ENCODE measurements at places on chromosomes 2 and 18.

DNA sequence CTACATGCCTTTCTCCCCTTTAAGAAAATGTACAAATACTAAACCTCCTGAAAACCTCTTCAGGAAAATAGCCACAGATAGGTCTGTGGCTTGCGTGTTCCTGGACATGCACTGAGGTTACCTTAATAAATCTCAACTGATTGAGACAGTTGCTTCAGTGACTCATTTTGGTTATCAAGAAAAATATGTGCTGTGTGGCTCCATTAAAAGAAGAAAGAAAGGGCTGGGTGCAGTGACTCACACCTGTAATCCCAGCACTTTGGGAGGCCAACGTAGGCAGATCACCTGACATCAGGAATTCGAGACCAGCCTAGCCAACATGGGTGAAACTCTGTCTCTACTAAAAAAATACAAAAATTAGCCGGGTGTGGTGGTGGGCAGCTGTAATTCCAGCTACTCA lies 27.1 kb downstream of the CREG2 start:
- no peak for DNase-seq

GRCh38 chr2:239918749-239919148 lies 106.4 kb downstream of the NDUFA10 start:
- no peak for DNase-seq

DNA sequence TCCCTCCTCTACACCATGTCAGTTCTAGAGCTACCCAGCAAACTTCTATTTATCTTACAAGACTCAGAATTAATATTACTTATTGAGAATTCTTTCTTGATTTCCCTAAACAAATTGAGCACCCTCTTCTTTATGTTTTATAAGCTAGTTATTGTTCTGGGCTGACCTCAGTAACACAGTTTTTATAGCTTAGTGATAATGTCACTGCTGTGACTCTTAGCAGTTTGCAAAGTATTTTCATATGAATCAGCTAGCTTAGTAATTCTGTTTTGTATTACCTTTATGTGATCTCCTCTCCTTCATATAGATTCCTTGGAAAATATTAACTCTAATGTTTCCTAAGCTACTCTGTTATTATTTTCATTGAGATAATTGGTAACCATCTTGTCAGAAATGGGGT lies 114.9 kb downstream of the PMS1 start:
- no peak for DNase-seq

GRCh38 chr2:1621041-1621440 lies 123.3 kb downstream of the PXDN start:
- DNase-seq, result no peak

DNA sequence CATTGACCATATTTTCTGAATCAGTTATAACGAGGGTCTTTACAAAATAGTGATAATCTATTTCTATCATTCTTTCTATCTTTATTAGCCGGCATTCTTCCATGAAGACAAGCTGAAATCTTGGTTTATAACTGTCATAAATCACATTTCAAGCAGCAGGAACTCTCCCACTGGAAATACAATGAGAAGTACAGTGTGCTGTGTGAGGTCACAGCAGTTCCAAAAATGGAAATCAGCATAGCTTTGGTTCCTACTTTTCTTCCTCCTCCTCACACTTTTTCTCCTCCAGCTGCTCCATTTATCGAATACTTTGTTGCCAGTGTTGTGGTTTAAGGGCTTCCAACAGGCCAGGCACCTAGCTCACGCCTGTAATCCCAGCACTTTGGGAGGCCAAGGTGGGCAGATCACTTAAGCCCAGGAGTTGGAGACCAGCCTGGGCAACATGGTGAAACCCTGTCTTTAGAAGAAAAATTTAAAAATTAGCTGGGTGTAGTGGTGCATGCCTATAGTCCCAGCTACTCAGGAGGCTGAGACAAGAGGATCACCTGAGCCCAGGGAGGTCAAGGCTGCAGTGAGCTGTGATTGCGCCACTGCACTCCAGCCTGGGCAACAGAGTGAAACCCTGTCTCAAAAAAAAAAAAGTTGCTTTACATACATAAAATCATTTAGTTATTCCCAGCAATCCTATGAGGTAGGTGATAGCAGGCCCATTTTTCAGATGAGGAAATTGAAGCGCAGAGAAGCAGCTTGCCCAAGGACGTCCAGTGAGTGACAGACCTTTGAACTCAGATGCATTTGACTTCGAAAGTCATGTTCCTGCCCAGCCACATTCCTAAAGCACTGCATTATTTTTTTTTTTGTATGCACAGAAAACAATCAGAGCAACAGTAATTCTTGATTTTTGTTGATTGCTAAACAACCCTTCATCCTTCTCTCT lies 34.0 kb upstream of the GPR55 start:
- DNase-seq, result no peak

DNA sequence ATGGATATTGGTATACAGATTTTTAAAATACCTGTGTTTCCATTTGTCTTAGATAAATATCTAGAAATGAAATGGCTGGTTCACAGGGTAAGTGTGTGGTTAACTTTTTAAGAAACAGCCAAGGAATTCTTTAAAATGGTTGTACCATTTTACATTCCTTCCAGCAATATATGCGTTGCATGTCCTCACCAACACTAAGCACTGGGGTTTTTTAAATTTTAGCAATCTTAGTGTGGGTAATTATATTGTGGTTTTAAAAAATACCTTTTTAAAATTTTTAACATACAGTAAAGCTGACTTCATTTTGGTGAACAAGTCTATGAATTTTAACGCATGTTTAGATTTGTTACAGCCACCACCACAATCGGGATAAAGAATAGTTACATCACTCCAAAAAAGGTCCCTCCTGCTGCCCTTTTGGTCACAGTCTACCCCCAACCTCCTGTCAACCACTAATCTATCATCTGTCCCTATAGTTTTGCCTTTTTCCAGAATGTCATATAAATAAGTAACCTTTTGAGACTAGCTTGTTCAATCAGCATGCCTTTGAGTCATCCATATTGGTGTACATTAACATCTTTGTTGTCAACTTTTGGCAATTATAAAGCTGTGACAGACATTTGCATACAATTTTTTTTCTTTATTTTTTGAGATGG lies 128.1 kb upstream of the MSTN start:
- no peak for DNase-seq

DNA sequence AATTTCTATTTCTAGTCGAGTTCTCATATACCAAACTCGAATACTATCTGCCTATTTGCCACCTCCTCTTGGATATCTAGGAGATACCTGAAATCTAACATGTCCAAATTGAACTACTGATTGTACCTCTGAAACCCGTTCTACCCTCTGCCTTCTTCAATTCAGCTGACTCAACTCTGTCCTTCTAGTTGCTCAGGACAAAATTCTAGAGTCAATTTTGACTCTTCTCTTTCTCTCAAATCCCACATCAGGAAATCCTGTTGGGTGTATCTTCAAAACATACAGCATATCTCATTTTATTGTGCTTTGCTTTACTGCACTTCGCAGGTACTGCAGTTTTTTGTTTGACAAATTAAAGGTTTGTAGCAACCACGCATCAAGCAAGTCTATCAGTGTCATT lies 137.8 kb downstream of the ZAP70 start:
- no peak for DNase-seq

DNA sequence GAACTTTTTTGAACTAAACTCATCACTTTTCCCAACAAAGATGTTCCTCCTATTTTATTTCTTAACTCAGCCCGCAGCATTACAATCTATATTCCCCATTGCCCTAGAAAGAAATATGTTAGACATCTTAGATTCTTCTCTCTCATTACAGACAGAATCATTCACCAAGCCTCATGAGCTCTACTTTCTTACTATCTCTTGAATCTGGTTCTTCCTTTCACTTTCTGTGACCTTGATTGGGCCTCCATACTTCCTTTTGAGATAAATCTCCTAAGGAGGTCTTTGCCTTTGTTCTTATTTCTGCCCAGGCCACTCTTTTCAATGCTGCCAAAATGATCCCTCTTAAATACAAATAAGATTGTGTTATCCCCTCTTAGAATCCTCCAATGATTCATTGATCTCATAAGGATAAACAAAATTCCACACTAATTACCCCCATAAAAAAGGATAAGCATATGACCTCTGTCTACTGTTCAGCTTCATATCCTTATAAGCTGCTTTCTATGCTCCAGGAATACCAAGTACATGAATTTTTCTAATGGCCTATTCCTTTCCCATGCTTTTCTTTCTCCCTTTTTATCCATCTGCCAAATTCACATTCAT lies 400.0 kb downstream of the ARHGAP15 start:
- no peak for DNase-seq

GRCh38 chr2:3505771-3506170 lies 13.6 kb downstream of the ADI1 start:
- DNase-seq, result no peak

- DNase-seq, result no peak
Observed at GRCh38 chr18:54250846-54251261, 18.5 kb upstream of the POLI start.

GRCh38 chr2:136156411-136156810 lies 38.5 kb upstream of the CXCR4 start:
- DNase-seq, result no peak

- no peak for DNase-seq
Observed at GRCh38 chr2:45559436-45559835, 51.6 kb downstream of the SRBD1 start.

DNA sequence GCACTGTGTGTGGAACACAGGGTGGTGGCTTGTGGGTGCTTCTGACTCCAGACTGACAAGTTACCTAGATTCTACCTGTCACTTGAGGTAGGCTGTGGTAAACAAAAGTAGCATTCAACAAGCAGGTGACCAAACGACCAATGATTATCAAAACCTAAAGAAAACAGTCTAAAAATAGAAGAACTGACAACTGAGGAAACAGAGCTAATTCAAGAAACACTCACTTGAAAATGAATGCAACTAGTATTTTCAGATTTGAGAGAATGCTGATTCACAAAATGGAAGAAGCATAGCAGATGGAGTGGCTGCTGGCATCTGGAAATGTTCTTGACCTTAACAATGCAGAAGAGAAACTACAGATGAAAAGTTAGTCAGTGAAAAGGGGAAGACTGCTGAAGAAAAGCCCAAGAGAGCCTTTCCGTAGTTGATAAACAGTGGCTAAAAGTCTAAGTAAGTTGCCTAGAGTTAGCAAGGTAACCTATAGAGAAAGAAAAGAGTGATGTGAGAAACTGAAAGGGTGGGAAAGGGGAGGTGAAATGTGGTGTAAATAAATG lies 170.4 kb downstream of the NCK2 start:
- DNase-seq, result no peak

- no peak for DNase-seq
Observed at GRCh38 chr2:138182250-138182936, 218.1 kb downstream of the HNMT start.

Measured in activated CD4-positive, alpha-beta T cell treated with anti-CD3 and anti-CD28 coated beads, Interleukin-2, amount 50 U/mL, for 4 hours (primary cell).